ENCODE measurements at places on chromosomes 7 and 10.

DNA sequence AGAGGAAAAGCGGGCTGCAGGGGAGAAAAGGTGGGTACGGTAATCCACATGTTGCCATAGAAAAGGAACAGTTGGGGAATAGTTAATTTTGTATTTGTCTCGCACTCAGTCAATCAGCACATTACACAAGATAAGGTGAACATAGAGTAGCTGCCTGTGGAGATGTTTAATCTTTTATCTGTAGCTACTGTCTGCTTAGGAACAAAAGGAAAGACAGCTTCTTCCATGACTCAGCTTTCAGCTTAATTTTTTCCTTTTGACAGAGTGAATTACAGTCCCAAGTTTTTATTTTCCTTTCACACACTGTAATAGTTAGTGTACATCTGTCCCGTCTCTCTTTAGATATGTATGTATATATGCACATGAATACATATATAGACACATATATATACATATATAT is 39.3 kb upstream of the PODXL start:
- DNase-seq = no peak

DNA sequence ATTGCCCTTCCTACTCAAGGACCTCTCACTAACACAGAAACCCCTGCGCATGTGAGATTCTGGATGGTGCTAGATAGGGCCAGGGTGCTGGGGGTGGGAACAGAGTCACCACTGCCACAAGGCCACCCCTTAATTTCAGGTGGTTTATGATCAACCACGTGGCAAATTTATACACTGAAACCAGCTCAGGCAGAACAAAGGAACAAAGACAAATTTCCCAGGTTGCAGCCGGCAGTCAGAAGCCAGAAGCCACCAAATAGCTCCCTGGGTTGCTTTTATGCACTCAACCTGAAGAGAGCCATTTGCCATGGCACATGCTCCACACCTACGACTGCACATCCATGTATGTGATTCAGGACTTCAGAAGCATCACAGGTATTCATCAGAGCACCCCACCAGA is 2.5 kb downstream of the VOPP1 start:
- DNase-seq = no peak

- no peak for DNase-seq
Measured at GRCh38 chr10:79357180-79357579, 9.9 kb downstream of the PPIF start.

DNA sequence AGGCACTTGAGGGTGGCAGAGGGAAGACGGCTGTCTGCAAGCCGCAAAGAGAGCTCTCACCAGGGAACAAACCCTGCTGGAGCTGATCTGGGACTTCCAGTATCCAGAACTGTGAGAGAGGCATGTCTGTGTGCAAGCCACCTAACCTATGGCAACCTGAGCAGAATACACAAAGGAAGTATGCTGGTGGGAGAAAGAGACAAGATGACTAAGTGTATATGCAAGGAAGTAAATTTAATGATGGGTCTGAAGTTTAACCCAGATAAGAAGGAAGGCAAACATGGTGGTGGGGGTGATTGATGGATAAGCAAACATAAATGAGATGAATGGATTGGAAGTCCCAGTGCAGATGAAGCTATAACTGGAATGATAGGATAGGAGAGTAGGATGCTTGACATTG is 293.3 kb downstream of the TWIST1 start:
- DNase-seq = no peak

DNA sequence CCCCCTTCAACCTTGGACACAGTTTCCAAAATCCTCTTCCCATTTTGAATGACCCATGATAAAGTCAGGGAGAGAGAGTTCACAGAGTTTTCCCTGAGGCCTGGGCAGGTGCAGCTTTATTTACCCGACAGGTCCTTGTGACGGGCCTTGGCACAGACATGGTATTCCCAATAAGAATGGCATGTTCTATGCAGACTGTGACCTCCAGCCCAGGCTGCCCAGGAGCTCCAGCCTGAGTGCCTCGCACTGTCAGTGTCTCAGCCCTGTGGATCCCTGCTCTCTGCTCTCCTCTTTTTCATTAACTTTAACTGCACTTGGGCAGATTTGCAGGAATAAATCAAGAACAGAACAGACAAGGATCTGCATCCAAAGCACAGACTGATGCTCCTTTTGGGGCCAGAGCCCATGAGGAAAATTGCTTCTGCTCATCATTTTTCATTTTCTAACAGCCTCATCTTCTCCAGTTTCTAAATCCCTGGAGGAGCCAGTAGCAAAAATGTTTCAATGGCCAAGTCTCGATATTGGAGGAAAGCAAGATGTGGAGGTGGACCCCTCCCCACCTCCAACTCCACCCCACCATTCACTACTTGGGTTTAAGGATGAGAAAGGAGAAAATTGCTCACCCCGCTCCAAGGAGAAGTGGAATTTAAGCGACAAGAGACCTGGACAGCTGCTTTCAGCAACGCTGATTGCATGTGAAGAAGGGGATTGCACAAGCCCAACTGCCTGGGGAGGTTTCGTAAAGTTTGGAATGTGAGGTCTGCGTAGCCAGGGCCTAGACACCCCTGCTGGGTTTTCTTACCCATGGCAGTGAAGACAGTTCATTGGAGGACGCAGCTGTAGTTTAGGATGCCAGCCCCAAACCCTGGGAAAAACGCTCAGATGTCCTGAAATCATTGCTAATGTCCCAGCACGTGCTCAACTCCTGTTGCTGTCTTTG is 225.9 kb downstream of the WDR11 start:
- no peak for DNase-seq

GRCh38 chr10:60531006-60531405 is 141.3 kb upstream of the ANK3 start:
- DNase-seq = no peak

DNA sequence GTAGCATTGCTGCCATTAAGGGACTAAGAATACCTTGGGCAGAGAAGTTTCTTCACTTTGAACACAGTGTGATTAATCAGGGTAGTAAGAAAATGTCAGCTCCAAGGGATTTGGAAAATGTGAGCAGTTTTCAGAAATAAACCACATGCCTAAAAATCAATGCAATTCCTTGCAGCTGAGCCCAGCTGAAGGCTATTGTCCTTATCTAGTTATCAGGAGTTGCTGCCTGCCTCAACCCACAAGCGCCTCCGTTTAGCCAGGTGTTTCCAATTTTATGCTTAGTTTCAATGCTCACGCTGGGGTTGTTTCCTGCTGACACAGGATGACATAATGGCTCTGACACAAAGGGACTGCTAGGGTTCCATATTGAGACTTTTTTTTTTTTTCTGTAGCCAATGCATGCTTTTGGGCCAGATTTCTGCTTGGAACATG is 132.3 kb upstream of the ANK3 start:
- no peak for DNase-seq

DNA sequence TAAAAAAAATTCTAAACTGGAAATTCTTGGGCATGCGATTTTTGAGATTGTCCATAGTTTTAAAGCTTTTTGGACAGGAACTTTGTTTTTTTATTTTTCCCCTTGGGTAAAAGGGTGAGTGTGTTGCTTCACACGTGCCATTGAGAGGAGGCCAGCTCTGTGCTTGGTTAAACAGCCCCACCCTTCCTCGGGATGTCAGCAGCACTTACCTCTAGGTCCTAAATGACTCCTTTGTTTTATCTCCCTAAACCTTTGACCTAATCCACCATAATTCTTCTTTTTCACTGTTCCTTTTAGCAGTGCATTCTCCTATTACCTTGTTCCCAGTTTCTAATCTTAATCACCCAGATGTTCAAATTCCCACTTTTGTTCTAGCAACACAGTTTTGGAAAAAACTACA is 83.5 kb downstream of the SEMA3D start:
- DNase-seq = no peak

DNA sequence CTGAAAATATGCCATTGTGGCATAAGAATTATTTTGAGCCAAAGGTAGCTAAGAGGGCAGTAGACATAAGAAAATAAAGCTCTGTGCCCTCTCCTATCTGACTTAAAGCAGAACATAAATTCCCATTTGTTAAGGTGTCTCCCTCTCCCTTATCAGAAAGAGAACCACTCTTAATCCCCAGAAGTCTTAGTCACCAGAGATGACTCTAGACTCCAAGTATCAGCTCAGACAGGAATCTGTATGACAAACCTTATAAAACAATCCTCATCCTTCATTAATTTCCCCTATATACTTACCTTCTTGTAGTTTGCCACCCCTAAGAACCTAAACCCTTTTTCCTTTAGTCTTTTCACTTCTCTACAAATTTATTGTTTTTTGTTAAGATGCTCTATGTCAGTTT is 21.8 kb upstream of the PIP4K2A start:
- DNase-seq = no peak

GRCh38 chr10:33117816-33118215 is 159.8 kb upstream of the ITGB1 start:
- no peak for DNase-seq

DNA sequence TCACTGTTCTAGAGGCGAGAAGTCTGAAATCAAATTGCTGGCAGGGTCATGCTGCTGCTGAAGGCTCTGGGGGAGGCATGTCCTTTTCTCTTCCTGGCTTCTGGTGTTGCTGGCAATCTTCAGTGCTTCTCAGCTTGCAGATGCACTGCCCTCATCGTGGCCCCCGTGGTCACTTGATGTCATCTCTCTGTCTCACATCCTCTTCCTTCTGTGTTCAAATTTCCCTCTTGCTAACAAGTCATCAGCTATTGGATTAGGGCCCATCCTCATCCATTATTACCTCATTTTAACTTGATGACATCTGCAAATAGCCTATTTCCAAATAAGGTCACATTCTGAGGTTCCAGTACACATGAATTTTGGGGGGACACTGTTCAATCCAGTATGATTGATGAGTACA is 36.6 kb upstream of the SRGN start:
- DNase-seq = no peak

DNA sequence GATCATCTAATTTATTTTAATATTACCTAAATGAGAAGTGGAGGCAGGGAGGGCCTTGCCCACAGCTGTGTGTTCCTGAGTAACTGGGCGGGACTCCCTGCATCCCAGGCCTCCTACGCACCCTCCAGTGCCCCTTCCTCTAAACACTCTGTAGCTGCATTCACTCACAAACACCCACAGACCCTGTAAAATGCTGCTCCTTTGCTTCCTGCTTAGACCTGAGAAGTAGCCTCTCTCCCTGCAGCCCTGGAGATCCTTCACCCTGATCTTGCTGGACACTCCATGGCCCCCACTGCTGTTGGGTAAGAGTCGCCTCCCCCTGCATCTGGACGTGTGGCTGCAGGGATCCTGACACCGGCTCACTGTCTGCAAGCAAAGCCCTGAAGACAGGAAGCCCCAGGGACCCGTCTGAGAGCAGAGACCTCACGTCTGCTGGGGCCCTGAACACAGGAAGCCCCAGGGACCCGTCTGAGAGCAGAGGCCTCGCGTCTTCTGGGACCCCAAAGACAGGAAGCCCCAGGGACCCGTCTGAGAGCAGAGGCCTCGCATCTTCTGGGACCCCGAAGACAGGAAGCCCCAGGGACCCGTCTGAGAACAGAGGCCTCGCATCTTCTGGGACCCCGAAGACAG is 589.8 kb downstream of the DNAJB6 start:
- DNase-seq = no peak

GRCh38 chr7:4549681-4550080 is 132.4 kb upstream of the FOXK1 start:
- no peak for DNase-seq

DNA sequence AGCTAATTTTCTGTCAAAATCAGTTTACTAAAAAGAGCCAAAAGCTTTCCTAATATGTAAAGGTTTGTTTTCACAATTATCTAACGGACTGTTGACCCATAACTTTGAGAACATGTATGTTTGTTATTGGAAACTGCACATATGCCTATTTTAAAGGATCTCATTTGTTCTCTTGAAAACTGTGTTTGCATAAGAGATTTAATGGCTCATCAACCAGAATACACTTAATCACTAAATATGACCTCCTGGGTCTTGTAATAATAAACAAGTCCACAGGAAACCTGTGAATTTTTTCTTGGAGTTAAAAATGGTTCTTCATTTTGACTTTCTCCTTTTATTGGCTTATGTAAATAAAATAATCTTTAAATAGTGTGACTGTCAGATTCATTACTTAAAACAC is 48.3 kb upstream of the STEAP1B start:
- no peak for DNase-seq

DNA sequence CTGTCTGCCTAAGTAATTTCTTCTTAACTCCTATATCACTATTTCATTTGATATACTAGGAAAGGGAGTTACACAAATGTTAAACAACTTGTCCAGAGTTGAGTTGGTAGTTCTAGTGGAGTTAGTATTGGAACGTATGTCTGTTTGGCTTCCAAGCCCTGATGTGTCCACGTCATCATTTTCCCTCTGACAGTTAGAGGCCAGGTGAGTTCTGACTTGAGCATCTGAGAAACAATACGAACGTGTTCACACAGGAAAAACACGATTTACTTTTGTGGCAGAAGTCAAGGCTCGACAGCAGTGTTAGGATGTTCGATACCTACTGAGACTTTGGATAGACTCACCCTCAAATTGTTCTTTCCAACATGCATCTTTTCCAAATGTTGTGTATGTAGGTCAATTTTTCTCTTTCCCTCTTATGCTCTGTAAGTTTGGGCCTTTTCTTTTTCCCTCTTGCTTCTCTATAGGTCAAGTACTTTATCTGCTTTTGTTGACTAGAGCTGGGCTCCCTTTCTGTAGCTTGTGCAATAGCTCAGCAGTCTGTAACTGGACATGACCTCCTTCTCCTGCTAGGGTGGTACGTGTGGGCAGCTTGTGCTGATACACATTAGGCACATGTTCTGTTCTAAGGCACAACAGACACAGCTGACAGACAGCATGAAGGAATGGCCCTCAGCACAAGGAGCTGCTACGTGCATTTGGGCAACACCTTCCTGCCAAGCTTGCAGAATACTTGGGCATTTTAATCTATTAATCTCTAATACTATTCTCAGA is 222.9 kb downstream of the PTEN start:
- DNase-seq = no peak

DNA sequence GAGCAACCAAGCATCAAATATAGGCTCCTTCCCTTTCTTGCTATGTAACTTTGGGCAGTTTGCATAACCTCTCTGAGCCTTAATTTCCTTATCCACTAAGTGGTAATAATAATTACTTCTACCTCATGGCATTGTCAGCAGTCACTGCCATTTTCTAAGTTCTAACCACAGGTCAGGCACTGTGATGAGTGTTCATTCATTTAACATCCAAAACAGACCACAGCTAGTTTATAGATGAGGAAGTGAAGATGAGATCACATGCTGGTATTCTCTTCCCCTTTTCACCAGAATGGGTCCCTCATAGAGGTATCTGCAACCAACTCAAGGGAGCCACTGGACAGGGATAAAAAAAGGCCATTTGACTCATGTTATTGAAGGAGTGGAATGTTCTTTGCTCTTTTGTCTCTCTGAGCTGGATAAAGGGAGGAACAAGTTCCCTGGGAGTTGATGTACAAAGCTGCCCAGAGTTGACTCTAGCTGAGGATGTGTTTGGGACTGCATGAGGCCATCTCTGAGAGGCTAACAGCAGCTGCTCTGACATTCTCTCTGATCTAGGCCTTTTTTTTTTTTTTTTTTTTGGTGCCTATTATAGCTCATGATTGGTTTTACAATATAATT is 65.0 kb downstream of the DNAJC12 start:
- no peak for DNase-seq

DNA sequence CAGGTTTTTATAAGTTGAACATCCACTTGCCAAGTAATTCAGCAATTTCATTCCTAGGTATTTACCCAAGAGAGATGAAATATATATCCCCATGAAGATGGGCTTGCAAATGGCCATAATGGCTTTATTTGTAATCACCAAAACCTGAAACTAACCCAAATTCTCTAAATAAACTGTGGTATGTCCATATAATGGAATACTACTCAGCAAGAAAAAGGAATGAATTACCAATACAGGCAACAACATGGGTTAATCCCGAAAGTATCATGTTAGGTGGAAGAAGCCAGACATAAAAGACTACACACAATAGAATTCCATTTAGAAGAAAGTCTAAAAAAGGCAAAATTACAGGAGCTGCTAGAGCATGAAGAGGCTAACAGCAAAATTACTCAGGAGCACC is 101.4 kb upstream of the PPP2R2D start:
- no peak for DNase-seq

Data from stimulated activated CD8-positive, alpha-beta memory T cell treated with anti-CD3 and anti-CD28 coated beads, Interleukin-12 subunit alpha, Interleukin-12 subunit beta, amount 100 ng/mL, for 1 hour (primary cell).